NCI-H524 treated with DMSO at 0.1 percent for 48 hours (cell line): ENCODE measurements at places on chromosomes 7 and 10.
A peak's percentile ranks its signal among the peaks of the same experiment; 100 is the strongest.

DNA sequence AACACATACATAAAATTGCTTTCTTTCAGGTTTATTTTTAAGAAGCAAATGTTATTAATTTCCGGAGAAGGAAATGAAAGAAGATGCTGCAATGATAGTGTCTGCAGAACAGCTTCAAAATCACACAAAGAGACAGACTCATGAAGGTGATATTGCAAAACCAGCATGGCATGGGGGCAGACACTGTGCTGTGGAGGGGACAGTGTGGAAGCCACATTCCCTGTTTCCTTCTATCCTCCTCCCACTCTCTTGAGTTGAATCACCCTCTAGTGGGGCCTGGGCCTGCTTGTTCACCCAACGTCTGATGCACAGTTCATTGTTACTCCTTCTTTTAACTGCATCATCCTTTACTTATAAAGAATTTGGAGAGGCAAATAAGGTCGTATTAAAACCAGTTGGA lies 104.0 kb upstream of the INSIG1 start:
- DNase-seq = no peak

DNA sequence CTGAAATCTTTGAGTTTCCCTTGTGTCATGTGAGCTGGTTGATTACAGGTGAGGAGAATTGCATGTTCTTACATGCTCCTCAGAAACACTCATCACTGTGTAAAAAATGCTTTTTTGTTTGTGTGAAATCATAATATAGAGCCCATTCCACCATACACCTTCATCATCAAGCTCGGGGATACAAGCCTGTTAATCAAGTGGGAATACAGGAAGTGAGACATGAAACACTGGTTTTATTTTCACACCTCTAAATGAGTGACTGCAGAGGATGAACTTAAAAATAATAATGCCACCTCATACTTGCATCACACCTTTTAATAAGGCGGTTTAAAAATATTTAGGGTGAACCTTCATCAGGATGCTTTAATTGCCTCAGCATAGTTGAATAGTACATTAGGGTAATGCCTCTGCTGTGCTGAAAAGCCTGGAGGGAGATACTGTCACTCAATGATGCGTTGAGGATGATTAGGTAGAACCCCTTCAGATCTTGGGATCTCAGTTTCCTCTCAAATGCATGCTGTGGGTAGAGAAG lies 164.6 kb downstream of the AUTS2 start:
- no peak for DNase-seq

DNA sequence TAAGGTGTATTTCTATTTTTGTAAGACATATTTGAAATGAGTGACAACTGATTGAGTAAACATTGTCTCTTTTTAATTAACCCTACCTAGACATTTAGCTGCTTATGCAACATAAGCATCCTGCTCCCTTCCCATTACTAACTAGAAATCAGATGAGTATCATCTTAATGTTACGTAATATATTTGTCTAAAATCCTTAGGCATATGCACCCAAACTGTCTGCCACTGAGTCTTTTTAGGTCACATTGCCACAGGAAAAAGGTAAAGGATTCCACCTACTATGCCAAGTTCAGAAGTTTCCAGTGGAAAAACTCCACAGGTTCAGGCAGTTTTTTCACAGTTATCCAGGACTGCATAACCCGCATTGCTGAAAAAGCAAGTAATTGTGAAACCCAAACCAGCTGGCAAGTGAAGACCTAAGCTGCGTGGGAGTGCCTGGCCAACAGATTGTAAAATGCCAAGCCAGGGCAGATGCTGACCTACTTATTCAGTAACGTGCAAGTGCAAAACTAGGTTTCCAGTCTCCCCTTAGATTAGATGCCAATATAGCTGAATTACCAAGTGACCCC lies 983.7 kb downstream of the GATA3 start:
- peak; percentile 20 for DNase-seq

- no peak for DNase-seq
These were observed 188.4 kb downstream of the DYNC1I1 start for GRCh38 chr7:95960706-95961244.

- DNase-seq = no peak
These were observed 55.7 kb upstream of the CASD1 start for GRCh38 chr7:94453898-94454297.

- no peak for DNase-seq
These were observed 12.9 kb downstream of the TTYH3 start for GRCh38 chr7:2644562-2645273.

DNA sequence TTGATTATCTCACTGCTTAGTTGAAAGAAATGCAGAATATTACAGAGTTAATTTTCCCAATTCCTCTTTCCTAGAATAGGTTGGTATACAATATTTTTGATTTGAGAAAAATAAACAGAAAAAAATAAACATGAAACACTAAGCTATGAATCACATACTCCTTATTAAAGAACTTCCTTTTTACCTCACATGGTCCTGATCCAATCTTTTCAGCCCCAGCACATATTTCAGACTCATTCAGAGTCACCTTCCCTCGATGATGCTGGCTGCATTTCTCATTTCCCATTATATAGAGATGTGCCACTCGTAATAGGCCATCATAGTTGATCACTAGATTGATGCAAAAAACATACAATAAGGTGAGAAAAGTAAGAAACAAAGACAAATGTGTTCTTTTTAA lies 64.6 kb downstream of the HGF start:
- no peak for DNase-seq

DNA sequence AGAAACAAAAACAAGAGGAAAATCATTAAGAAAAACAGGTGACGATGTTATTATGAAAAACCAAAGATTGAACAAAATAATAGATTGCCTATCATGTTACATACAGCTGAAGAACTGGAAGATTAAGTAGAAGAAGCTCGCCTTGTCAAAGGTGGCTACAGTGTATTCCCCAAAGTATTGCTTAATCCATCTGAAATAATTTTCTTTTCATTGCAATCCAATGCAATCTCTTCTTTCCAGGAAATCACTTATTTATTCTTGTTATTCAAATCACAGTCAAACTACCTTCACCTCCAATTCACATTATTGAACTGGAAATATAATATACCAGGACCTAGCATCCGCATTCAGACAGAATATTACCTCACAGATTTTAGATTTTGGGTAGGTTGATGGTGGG lies 235.9 kb downstream of the AHR start:
- no peak for DNase-seq

DNA sequence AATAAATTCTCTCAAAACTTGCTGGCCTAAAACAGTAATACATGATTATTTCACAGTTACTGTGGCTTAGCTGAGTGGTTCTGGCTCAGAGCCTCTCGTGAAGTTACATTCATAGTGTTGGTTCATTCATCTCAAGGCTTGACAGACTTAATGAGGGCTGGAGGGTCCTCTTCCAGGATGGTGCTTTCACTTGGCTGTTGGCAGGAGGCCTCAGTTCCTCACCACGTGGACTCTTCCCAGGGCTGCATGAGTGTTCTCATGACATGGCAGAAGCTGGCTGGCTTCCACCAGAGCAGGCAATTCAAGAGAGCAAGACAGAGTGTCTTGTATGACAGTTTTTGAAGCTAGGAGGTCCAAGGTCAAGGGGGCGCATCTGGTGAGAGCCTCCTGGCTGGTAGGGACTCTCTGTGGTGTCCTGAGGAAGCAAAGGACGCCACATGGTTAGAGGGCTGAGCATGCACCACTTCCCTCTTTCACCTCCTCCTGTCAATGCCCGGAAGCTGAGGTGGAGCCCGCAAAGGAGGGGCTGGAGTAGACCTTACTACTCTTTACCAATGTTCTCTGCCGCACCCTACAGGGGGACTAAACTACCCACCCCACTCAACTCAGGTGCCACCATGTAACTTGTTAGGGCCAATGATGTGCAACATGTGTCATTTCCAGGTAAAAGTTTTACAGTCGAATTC lies 58.2 kb upstream of the YAE1 start:
- no peak for DNase-seq

- DNase-seq = no peak
These were observed 28.7 kb downstream of the PRF1 start for GRCh38 chr10:70573599-70574506.

DNA sequence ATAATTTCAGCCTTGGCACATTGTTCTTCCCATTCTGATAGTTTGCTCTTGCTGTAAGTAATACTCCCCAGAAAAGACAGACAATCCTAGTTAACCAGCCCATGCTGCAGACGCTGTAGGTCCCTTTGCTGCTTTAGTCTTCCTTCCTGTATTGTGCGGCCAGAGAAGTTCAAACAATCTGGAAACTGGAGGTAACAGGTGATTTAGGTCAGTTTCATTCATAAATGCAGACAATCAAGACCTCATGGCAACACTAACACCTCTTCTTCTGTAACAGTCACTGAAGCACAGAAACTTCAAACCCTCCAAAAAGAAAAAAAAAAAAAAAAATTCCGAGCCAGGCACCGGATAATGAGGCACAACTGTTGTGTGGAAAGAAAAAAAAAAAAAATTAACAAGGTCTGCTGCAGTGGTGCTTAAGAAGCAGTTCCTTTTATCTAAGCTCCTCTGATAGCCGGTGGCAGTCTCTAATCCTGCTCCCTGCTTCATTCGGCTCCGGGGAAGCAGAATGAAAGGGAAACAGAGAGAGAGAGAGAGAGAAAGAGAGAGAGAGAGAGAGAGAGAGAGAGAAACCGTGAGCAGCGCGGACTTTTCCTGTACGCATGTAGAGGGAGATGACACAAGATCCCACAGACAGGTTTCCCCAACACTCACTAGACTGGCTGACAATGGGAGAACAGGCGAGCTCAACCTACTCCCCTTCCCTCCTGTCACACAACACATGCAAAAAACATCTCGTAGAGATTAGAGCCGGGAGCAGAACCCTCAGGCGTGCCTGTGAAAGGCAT lies at the start of gene SEMA3A:
Gene SEMA3A (minus strand): TSS at position 306 of the 788 bp plus-strand sequence. CDS start 203 bp downstream, at position 103.
- peak; percentile 68 for DNase-seq

GRCh38 chr7:24877790-24878311 lies 102.1 kb downstream of the OSBPL3 start:
- no peak for DNase-seq

DNA sequence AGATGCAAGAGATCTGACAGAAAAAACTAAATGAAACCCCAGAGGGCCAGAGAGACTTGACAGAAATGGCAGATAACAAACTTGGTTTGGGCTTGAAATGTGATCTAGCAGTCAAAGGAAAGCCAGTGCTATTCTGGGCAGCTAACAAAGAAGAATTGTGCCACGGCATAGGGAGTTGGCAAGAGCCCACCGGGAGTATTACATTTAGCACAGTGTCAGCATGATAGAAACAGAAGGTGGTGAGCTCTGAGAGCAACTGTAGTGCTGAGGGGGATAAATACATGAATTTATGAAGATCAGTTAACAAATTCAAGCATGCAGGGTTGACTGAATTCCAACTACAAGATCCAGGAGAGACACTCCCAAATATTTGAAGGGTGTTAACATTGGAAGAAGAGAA lies 91.1 kb downstream of the AHCYL2 start:
- no peak for DNase-seq

- DNase-seq = no peak
These were observed 36.4 kb upstream of the PCDH15 start for GRCh38 chr10:54837479-54837878.

DNA sequence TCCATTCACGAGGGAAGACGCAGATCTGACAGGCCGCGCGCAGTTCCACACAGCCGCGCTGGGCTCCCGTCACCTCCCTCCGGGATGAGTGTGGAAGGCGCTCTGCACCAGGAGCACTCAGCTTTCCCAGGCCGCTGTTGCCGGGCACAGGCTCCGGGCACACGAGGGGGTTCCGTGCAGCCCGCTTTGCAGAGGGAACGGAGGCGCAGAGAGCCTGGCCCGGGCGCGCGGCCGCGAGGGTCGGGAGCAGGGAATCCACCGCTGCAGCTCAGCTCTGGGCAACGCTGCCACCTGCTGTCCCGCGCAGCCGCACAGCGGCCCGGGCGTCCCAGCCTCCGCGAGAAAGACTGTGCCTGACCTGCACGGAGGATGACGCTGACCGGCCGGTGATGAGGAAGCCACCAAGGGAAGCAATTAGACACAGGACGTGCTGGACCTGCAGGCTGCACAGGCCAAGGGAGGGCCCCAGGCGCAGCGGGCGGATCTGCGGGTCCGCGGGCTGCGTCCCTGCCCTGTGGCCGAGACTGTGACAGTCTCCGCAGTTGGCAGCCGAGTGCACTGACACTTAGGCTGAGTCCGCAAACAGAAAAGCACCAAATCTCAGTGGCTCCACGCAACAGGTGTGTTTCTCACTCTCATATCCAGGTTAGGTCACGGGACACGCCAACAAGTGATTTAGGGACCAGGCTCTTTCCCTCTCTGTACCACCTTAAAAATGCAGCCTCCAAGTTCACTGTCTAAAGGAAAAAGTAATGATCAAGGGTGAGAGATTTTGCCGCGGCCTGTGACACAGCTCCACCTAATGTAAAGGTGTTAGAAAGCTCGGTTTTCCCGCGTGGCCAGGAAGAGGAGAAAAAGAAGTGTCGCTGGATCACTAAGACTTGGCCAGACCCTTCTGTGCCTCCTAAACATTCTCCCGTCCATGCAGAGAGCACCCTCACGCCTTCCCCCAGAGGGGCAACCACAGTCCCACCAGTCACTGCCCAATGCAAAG lies 94.5 kb downstream of the SEC61G start:
- DNase-seq = peak; percentile 24

DNA sequence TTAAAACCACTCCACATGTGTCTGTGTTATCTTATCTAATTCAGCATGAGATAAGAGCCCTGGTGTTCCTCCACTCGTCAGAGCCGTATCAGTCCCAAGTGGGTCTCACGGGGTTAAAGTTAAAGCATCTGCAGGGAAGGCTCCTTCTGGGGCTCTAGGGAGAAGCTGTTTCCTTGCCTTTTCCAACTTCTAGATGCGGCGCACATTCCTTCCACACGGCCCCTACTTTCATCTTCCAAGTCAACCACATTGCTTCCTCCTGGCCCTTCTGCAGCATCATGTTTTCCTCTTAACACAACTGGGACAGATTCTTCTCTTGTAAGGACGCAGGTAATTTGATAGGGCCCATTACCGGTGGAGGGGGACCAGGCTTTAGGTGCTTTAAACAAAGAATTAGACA lies 620.1 kb upstream of the DPP6 start:
- no peak for DNase-seq

GRCh38 chr7:92682903-92683539 lies 92.8 kb upstream of the FAM133B start:
- no peak for DNase-seq

GRCh38 chr7:142563470-142563869 lies 185.8 kb upstream of the PRSS1 start:
- DNase-seq = no peak

GRCh38 chr7:150368096-150368883 lies at the start of gene REPIN1:
TSS of gene REPIN1 (plus strand) at chr7:150368822. CDS start at chr7:150369712, 890 bp downstream.
- DNase-seq = peak; percentile 56

DNA sequence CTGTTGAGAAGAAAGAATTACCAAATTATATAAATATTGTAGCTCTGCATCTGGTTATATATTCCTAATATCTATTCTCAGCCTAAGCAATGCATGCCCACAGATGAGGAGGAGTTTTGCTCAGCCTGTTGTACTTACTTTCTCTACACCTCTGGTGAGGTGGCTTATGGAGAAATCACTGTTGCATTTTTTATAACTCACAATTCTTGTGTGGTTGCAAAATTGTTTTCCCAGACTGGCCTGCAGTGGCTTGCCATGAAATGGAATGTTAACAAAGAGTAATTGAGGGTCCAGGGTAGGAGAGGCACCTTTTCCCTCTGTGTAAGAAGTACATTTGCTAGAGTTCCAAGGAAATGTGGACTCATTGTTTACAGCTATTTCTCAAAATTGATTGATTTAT lies 202.0 kb upstream of the SEMA3E start:
- no peak for DNase-seq
